H9 (cell line): ENCODE measurements at places on chromosomes 2 and 18. TPM values are rescaled to one million over a fixed set of nuclear protein-coding genes. Genes with fewer than 3 reads are reported as not detected.

DNA sequence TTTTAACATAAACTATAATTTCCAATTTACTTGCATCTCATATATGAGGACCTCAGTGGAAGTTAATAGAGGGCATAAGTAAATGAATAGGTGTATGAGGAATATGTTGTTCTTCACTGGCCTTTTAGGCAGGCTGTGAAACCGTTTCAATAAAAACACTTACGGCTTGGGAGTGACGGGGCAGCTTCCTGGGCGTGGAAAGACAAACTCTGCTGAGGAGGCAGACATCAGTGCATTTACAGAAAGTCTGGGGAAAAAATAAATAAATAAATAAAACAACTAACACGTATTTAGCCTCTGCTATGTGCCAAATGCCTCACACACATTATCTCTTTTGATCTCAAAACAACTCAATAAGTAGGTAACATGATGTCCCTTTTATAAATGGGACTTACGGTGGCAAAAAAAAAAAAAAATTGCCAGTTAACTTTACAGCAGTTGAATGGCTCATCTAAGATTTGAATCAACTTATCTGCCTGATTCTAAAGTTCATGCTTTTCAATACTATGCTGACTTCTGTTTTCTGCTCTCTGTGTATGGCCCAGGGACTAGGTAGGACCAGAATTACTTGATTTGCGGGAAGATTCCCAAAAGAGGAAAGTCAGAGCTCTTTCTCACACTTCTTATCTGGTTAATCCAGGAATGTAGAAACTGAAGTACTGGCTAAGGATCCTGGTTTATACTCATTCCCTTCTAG lies 77.5 kb upstream of the LRATD1 start:
- no peaks in the 10 kb centered on the region for H3K4me1 ChIP-seq
- H3K27me3 ChIP-seq, result no peaks in the 10 kb centered on the region
- no peak overlapping the region for H3K27ac ChIP-seq
- H3K36me3 ChIP-seq, result no peaks in the 10 kb centered on the region
- no peak overlapping the region for H3K4me3 ChIP-seq

DNA sequence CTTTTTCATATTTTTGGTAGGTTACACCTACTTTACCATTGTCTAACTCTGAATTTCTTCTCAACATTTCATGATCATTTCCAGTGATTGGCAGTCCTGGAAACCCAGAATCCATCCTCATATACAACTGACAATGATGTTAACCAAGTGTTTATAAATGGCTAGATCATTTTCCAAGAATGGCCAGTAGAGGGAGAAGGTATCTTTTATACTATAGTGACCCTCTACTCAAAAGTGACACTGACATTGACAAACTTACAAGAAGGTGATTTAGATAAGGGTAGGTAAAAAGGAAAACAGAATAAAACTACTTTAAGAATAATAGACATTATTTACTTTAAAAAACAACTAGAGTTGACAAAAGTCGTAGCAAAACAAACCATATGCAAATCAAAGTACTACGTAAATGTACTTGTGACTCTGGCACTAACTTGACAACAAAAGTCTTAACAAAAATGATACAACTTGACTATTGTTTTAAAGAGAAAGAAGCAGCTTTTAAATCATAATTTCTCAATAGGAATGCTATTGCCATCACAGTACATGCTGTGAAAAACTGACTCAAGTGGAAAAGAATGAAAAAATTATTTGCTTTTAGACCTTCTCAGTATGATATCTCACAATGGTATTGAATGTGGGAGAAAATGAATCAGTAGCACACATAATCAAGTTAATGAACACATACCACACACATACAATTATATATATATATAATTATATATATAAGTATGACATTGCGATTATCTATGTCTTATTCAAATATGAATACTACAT lies 76.6 kb upstream of the GRB14 start:
- no peak for DNase-seq
- no peaks in the 10 kb centered on the region for H3K27me3 ChIP-seq
- H3K4me3 ChIP-seq, result no peak overlapping the region
- no peak overlapping the region for H3K27ac ChIP-seq

DNA sequence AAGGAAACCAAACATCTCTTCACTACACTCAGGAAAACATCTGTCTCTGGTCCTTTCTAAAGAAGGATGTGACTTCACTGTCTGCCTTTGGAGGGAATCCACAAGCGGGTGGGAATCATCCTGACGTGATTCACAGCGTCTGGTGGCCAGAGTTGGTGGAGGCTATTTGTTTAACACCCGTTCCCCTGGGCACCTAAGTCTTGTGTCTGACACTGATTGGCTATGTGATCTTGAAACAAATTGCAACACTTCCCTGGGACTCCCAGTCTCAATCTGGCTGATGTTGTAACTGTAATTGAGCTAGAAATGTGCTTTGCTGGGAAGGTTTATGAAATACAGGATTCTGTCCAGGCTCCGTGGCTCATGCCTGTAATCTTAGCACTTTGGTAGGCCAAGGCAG lies 28.8 kb upstream of the SIX3 start:
- H3K36me3 ChIP-seq, result peaks cover 11% of the 10 kb centered on the region
- no peak for DNase-seq
- H3K27me3 ChIP-seq, result no peaks in the 10 kb centered on the region

- no peaks in the 10 kb centered on the region for H3K36me3 ChIP-seq
- H3K27ac ChIP-seq, result no peak overlapping the region
These were observed 31.8 kb upstream of the MTX2 start for GRCh38 chr2:176237456-176237855.

GRCh38 chr2:240191001-240191400 lies 50.5 kb upstream of the OTOS start:
- H3K27ac ChIP-seq, result no peak overlapping the region
- no peak overlapping the region for H3K4me3 ChIP-seq
- H3K27me3 ChIP-seq, result no peaks in the 10 kb centered on the region
- no peak for DNase-seq
- H3K36me3 ChIP-seq, result peaks cover 17% of the 10 kb centered on the region

DNA sequence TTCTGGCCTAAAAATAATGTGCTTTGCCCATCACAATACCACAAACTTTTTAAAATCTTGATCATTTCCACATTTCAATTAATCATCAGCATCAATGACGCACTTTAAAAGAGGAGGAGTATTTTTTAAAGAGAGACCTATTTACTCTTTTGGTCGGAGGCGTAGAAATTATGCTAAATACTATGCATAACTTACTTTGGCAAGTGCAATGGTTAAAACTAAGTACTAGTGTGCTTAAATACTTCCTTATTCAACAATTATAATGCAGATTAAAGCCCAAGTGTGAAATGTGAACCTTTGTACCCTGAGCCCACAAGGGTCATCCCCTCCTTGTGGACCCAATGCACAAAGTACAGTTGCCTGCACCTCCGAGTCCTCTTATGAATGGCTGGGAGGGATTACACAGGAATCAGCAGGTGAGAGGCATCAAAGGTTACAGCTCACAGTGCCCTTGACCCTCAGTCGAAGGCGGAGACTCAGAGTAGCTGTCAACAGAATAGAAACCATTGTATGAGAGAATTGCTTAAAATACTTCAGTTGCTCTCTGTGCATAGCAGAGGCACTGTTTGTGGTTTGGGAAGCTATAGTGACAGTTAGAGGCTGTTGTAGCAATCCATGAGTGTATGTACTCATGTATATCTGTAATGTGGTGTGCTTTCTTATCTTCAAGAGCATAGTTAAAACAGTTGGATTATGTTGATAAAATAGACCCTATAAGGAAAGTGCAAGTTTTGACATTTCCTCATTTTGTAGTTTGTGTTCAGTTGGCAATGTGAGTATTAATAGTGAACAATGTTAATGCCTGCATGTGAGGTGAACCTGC lies 151.7 kb upstream of the ITGA4 start:
- DNase-seq, result no peak
- H3K4me3 ChIP-seq, result no peak overlapping the region
- no peak overlapping the region for H3K27ac ChIP-seq
- H3K27me3 ChIP-seq, result no peaks in the 10 kb centered on the region

CREG2 gene
- total RNA-seq, result 0.77 and 1.2 TPM in 2 replicates

CDK15 gene
- not detected in 2 replicates for total RNA-seq

FTCDNL1 gene
- 0.81 and 2.0 TPM in 2 replicates for total RNA-seq

TDRD15 gene
- total RNA-seq, result not detected in 2 replicates

TMEM17 gene
- 1.3 and 1.5 TPM in 2 replicates for total RNA-seq

ASPRV1 gene
- total RNA-seq, result 0.57 and 0.64 TPM in 2 replicates

C2orf92 gene
- total RNA-seq, result 5.4 and 7.3 TPM in 2 replicates

FN1 gene
- total RNA-seq, result 56.0 and 61.3 TPM in 2 replicates

CAD gene
- 117 and 130 TPM in 2 replicates for total RNA-seq

CNGA3 gene
- not detected in 2 replicates for total RNA-seq
